Panc1 (cell line): ENCODE measurements at places on chromosomes 5 and 9.

DNA sequence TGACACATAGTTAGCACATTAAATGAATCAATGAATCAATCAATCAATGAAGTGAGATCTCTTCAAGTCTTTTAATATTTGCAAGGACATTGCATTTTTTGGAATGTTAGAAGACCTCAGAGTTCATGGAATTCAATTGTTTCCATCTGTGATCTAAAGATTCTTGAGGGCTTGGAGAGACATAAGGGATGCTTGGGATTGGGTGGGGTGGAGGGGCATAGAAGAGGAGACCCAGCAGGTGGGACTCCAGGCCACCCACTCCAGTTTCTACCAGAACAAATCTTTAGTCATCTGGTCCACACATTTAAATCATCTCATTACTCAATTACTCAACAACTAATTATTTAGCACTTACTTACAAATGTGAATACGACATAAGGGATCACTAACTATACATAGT is 251.0 kb upstream of the TRIM32 start:
- DNase-seq, result no peak

DNA sequence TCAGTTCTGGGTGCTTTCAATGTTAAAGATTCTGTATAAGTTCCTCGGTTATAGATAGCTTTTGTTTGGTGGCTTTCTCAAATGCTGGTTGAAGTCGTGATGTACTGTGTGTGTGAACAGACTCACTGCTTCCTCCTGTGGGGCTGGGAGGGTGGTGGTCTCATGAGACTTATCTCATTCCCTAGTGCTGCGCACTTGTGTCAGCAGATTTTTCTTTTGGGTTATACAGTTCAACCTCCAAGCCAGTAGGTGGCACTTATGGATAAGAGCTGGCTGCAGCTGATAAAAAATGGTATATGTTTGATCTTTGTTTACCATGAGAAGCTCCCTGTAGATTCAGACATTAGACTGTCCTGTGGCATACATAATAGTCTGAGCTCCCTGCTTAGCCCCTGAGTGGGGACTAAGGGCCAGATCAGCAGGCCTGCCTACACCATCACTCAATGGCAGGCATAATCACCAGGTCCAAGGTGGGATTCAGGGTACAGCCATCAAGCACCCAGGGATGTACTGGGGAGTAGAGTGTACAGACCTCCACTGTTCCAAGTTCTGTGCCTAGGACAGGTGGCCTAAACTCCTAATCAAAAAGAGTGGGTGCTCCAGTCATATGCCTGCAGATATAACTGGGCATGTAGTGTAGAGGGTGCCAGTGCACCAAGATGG is 174.2 kb downstream of the OXCT1 start:
- no peak for DNase-seq

GRCh38 chr5:163914910-163915309 is 409.5 kb downstream of the MAT2B start:
- DNase-seq, result no peak

- no peak for DNase-seq
Observed at GRCh38 chr9:86836797-86837196, 110.5 kb downstream of the GAS1 start.
